ENCODE measurements at places on chromosomes 12 and 14.
A peak's percentile ranks its signal among the peaks of the same experiment; 100 is the strongest.

DNA sequence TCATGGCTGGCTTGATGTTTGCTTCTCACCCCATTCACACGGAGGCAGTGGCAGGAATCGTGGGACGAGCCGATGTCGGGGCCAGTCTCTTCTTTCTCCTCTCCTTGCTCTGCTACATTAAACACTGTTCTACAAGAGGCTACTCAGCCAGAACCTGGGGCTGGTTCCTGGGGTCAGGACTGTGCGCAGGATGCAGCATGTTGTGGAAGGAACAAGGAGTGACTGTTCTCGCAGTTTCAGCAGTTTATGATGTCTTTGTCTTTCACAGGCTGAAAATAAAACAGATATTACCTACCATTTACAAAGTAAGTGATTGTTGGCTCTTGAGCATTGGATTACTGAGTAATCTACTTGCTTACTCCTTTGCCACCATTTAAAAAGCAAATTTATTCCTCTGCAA, 170.6 kb downstream of the TMTC2 start:
- DNase-seq, result no peak

DNA sequence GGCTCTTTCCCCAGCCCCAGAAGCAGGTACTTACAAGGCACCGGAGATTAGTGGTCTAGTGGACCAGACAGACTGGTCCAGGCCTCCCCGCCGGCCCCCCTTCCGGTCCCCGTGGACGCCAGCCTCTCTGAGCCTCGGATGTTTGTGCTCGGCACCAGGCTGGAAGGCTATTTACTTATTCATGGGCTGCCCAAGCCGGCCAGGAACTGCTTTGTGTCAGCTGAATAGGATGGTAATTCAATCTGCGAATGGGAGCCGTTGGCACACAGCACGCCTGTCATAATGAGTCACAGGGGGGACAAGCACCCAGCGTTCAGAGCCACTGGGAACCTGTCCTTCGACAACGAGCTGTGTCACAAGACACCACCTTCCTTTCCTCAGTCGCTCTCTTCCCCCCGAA, 82.3 kb downstream of the RIMBP2 start:
- DNase-seq, result peak; percentile 11

DNA sequence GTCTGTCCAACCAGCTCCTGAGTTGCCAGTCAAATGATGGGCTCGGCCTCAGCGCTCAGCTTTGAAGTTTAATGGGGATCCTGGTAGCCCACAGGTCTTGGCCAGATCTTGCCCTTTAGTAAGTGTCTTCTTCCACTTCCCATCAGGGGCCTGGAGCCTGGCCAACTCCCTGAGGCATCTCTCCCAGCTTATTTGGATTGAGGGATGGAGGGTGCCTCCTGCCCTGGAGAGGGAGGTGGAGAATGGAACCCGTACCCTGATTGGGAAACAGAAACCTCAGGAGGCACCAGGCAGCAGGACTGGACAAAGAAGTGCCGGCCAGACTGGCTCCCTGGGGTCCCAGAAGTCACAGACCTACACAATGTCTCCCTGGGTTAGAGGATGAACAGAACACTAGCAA, 40.5 kb upstream of the LTBP2 start:
- no peak for DNase-seq

DNA sequence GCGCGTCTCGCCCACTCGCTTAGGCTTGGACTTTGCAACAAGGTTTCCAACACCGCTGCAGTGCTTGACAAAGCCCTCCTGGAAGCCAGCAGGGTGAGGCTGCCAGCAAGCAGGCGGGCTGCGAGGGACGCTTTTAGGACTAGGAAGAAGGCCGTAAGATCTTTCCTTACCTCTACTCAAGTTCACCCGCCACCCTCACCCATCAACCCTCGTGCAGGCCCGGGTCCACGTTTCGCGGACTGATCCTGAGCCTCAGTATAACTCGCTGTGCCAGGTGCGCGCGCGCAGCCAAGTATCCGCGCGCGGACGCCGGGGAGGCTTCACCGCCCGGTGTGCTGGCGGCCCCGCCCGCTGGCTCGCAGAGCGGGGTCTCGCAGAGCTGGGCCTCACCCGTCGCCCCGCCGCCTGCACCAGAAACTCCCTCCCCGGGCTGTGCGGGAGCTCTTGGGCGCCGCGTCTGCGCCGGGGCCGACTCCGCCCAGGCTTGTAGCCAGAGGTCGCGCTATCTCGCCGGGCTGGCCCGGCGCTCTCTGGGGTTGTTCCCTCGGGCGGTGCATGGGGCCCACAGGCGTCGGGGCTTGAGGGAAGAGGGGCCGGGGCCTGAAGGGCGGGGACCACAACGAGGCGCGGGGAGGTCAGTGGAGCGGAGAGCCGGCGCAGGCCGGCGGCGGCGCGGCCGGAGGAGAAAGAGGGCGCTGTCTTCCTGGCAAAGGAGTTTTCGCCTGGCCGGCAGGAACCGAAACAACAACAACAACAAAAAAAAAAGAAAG, 7.6 kb upstream of the SIX1 start:
- DNase-seq, result no peak

- DNase-seq, result no peak
These were observed 16.6 kb downstream of the SSH1 start for GRCh38 chr12:108840605-108841332.

All from NCI-H1694 (cell line).